ENCODE measurements at places on chromosomes 1 and 21. TPM values are rescaled to one million over a fixed set of nuclear protein-coding genes. Genes with fewer than 3 reads are reported as not detected.

DNA sequence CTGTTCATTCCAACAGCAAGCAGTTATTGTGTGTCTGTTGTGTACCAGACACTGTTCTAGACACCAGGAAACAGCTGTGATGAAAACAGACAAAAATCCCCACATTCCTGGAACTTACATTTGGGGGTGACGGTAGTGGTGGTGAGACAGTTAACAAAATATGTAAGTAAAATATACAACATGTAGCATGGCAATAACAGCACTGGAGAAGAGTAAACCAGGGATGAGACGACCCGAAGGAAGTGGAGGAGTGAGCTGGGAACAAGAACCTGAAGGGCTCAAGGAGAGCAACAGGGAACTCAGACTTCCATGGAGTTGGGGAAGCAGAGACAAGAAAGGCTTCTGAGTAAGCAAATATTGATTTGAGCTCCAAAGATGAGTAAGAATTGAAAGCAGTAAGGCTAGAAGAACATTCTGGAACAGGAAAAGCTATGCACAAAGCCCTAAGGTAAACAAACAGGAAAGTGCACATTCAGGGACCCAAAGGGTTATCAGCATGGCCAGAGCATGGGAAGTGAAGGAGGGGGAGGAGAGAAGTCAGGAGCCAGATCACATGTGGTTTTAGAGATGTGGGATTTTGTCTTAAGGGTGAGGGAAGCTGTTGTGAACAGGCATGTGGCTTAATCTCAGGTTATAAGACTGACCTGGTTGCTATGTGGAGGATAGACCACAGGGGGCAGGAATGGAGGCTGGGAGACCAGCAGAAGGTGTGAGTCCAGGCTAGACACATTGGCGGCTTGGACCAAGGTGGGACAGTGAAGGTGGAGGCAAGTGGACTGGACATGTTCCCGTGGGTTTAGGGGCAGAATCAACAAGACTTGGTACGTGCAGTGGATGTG lies 7.3 kb downstream of the CSF1 start:
- DNase-seq = no peak

- no peak for DNase-seq
Observed at GRCh38 chr1:201883266-201883665, 5.4 kb upstream of the SHISA4 start.

Gene PRDM16
- not detected for total RNA-seq

DNA sequence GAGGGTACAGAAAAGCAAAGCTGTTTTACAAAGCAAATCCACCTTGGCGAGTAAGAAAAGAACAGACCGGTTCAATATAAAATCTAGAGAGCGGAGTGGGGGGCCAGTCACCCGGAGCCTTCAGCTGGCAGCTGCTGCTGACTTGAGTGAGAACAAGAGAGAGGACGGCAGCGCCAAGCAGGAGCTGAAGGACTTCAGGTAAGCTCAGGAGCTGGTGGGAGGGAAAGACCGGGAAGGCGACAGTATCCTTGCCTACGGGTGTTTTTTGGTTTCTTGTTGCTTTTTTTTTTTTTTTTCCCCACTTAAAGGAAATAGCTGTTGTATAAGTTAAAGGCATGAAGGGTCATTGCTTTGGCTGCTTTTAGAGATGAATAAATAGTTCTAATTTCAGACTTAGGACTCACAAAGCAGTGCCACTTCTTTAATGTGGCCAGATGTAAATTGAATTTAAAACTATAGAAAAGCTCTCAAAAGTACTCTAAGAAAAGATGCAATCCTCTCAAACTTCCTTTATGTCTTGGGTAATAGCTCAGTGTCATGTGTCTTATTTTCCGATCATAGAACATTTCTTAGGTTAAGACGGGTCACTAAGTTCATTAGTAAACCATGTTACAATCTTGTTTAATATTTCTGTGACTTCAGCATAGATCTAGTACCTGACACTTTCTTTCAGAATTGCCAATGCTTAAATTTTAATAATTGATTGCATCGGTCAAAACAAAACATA lies 82.8 kb downstream of the PRDM2 start:
- DNase-seq = no peak

Gene MATN1
- total RNA-seq = 2.1 TPM

DNA sequence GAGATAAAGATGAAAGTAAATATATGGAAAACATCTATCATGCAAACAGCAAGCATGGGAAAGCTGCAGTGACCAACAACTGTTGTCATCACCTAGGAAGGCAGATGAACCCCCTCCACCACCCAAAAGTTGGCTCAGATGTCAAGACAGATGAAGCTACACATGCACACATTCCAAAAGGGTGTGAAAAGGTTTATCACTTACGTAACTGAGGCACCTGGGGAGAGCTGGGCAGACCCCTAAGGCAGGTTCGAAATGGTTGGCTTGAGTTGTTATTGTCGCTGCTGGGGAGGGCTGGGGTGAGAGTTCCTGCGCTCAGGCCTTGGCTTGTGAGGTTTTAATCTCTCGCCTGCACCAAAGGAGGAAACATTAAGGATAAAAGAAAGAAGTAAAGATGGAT lies 355.1 kb upstream of the CHRM3 start:
- DNase-seq = no peak

Gene LCA5L
- total RNA-seq = not detected

DNA sequence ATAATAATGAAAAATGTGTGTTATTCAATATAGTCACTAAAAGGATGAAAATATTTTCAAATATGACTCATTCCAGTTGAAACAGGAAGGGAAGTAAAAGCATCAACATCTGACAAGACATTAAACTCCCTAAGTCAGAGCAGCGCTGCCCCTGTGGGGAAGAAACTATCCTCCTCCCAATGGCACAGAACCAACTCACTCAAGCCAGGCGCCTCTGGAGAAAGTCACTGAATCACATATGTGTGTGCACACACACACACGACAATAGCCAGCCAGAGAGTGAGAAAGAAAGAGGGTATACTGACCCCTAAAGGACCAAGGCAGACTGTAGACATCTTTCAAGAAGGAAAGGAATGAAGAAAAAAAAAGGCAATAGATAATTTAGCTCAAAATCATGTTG lies 126.9 kb downstream of the SETD4 start:
- no peak for DNase-seq

Gene CCDC27
- not detected for total RNA-seq

GRCh38 chr1:94349853-94350252 lies 68.3 kb upstream of the ABCD3 start:
- DNase-seq = no peak

GRCh38 chr1:22089134-22089571 lies 36.6 kb downstream of the CDC42 start:
- DNase-seq = no peak

DNA sequence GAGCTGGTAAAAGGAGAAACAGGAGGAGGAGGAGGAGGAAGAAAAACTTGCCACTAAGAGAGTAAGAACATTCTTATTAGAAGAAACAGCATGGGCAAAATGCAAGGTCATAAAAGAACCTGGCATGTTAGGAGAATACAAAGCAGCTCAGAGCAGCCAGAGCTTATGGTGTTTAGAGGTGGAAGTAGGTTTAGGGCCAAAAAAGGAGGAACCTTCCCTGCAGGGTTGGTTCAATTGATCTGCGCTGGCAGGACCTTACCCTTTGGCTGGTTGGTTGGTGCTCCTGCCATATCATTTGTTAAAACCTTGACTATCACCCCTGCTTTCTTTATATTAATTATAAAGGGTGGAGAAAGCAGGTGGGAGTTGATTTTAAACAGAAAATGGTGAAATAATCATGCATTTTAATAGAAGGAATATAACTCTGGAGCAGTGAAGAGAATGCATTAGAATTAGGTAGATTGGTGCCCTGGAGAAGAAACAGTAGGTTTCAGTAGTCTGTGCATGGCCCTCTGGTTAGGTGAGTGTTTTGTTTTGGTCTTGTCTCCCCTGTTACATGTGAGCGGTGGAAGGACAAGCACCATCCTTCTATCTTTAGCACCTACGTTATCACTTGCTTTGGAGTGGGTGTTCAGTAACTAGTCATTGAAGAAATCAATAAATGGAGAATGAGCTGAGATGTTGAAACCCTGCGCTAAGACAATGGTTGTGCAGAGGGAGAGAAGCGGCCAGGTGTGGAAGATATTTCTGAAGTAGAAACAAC lies 110.4 kb upstream of the NGF start:
- DNase-seq = no peak

Gene SHISA4
- total RNA-seq = 0.37 TPM

DNA sequence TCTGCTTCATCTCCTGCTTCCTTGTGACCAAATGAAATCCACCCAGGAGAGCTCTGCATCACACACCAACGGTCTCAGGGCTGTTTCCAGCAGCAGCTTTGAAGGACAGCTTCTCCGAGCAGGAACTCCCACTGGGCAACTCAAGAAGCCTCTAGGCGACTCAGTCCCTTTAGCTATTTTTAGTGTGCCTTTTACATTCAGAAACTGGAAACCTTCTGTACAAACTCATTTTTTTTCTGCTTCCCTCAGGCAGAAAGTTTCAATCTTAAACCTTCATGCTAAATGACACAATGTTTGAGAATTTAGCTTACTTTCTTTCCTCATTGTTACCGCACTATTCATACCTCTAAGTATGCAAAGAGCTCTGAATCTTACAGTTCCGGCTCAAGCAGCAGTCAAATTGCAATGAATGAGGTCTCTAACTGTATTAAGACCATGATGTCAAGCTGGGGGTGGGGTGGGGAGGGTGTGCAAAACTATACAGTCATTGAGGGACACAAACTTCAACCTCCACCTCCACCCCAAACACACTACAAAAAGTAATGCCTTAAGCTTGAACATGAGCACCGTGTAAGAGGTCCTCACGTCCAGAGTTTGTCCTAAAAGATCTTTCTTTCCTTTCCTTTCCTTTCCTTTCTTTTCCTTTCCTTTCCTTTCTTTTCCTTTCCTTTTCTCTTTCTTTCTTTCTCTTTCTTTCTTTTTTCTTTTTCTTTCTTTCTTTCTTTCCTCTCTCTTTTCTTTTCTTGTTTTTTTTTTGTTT lies 16.4 kb upstream of the TARBP1 start:
- no peak for DNase-seq

DNA sequence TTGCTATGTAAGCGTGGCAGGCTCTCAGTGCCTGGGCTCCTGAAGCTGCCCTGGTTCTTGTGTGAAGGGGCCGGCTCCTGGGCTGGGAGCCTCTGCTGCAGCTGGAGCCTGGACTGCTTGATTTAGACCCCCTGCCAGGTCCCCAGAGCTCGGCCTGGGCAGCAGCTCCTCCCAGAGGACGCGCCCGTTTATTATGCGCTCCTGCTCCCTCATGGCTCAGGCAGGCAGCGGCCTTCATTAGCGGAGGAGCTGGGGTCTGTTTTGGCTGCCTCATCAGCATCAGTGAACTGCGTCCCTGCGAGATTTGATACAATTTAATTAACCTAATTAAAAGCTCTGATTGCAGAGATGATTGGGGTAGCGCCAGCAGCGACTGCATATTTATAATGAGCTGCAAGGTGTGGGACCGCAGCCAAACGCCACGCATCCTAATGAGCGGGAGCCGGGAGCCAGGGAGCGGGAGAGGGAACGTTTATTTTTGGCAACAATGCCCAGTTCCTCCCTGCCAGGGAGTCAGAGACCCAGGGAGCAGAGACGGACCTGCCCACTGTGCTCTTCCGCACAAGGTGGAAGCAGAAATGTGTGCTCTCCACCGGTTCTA lies 16.6 kb downstream of the UTP11 start:
- DNase-seq = no peak

DNA sequence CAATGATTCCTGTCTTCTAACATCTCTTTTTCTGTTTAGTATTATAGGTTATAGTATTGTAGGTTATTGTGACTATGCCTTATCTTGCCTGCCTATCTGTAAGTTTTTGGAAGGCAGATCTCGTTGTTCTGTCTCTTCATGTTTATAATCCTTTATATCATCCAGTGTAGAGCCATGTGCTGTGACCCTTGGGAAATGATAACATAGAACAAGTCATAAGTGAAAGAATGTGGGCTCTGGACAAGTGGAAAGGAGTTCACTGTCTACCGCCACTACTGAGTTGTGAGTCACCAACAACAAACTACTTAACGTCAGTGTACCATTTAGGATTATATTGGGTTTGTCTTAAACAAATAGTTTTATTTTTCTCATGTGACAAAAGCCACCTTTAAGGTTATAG lies 139.3 kb downstream of the LYPLAL1 start:
- no peak for DNase-seq

Gene RHOU
- total RNA-seq = 2.0 TPM

DNA sequence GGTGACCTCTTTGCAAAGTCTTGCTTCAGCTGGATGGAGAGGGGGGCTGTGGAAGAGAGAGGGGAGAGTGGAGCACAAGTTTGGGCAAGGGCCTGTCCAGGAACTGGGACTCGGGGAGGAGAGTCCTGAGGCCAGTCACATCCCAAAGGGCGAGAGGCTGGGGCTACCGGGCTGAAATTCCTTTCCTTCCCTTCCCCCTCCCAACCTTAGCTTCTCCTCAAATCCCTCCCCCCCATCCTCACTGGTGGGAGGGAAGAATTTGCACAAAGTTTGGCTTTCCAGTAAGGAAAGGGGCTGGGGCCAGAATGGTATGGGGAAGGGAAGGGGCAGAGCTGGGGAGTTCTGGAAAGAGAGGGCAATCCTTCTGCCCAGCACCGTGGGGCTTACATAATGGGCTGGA lies 854 bp downstream of the CNTN2 start:
- DNase-seq = no peak

DNA sequence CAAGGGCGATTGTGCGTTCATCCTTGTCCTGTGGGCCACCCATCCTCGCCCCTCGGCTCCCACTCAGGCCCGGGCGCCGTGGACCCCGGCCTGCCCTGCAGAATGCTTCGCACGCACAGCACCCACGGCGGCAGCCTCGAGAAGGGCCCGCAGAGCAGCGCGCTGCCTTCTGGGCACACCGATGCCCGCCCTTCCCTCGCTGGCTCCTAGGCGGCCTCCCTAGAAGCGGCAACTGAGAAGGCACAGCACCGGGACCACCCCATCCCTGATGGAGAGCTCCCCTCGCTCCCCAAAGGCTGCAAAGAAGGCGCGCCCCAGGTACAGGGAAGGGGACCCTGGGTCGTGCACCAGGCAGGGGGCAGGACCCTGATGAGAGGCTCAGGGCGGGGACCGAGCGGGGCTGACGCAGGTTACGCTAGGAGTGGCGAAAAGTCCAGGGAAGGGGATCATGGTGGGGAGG lies 971 bp downstream of the CAPZB start:
- DNase-seq = no peak

Gene MMP23B
- 4.2 TPM for total RNA-seq

Gene TNFAIP8L2
- 5.4 TPM for total RNA-seq

Gene PCP4L1
- total RNA-seq = not detected

- no peak for DNase-seq
Observed at GRCh38 chr1:199978408-199978940, 49.0 kb upstream of the NR5A2 start.

DNA sequence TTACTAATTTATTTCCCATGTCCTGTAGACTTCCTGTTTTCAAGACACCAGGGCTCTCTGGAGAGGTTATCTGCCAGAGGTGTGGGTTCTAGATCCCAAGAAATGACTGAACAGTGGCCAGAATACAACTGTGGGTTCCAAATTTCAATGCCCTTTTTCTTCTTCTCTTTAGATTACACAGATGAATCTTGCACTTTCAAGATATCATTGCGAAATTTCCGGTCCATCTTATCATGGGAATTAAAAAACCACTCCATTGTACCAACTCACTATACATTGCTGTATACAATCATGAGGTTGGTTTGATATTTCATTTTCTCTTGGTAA lies 15.0 kb downstream of the IFNAR2 start:
- no peak for DNase-seq

GRCh38 chr1:76141929-76142328 lies 67.4 kb downstream of the ST6GALNAC3 start:
- DNase-seq = no peak

Gene RC3H1
- 41.7 TPM for total RNA-seq

All from T-helper 17 cell (primary cell).